ENCODE measurements at places on chromosomes 5 and 9.
A peak's percentile ranks its signal among the peaks of the same experiment; 100 is the strongest.

DNA sequence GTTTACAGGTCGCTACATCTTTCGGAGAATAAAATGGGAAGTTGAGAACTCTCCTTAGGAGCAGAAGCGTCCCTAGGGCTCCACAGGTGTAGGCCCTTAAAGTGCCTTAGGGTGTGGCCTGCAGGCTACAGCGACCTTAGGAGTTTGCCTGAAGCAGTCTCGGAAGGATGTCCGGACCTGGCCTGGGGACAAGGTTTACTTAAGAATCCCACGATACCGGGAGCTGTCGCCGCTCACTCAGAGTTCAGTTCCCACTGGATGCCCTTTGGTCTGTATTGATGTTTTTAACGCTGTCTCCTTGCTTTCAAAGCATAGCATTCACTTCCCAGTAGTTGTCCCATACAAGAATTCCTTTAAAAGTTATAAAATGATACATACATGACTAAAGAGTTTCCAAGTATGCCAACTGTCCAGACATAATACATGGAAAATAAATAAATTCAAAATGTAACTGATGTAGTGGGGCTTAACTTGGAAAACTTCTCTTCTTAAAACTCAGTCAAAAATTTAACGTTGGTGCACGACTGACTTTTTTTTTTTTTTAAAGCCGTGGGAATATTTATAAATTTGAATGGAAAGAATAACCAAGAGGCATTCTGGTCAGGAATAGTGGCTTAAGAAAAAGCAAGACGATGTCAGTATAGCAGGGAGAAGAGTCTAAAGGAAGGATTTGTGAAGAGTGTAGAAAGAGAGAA lies 848 bp downstream of the RAD50 start:
- DNase-seq: peak; percentile 29

DNA sequence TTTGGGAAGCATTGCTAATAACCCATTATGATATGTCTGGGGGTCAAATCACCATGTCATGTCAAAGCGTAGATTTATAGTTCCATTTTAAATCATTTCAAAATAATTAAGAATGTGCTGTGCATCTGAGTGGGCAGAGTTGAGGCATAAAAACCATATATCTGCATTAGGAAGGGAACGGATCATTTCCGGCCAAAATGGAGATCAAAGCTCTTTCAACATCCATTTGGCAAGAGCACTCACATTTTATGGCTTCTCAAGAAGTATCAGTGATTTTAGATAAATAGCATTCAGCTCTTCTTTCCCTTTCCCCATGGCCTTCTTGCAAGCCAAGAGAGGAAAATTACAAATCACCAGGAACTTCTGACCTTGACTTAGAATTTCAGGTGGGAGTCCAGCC lies 89.9 kb downstream of the HSPA4 start:
- DNase-seq: no peak

- peak; percentile 87 for DNase-seq
These were observed 222.4 kb downstream of the MAPKAP1 start for GRCh38 chr9:125484350-125485282.

DNA sequence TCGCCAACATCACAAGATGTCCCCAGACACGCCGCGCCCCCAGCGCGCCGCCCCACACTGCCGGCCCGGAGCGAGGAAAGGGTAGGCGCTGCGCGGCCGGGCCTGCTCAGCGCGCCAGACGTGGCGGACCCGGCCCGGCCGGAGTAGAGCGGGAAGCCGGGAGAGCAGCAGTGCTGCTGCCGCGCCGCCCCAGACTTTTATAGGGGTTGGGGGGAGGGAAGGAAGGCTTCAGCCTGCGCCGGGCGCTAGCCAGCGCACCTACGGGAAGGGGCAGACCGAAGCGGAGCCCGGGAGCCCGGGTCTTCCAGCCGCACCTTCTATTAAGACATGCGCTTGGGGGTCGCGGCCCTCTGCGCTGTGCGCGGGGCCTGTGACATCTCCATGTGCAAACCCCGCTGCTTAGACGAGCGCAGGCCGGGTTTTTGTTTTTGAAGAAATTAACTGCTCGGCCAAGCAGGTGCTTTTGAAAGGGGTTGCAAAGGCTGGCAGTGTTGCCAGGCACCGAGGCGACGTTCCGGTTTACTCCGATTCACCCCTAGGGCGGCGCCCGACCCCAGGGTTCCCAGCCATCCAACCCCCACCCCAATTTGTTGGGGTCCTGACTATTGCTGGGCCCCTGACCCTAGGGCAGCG lies 353 bp upstream of the PAX5 start:
- no peak for DNase-seq

DNA sequence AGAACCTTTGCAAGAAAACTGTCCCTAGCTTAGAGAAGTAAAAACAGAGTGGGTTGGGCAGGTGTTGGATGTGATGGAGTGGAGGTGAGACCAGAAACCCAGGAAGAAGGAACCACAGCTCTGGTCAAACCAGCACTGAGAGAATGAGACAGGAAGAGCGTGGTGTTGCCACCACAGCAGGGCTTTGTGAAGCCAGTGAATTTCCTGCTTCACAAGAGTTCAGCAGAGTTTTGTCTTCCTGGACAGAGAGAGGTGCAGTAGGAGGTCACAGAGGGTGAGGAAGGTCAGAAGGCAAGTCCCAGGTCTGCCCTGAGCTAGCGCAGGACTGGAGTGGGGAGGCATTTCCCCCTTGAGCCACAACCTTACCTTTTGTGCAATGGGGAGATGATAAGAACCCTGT lies 2306.2 kb upstream of the ACO1 start:
- no peak for DNase-seq

Data from IMR-90 (cell line).